ENCODE measurements at places on chromosomes 7 and 10.

GRCh38 chr10:80405626-80406025 lies 2.7 kb upstream of the PRXL2A start:
- no peak for DNase-seq

DNA sequence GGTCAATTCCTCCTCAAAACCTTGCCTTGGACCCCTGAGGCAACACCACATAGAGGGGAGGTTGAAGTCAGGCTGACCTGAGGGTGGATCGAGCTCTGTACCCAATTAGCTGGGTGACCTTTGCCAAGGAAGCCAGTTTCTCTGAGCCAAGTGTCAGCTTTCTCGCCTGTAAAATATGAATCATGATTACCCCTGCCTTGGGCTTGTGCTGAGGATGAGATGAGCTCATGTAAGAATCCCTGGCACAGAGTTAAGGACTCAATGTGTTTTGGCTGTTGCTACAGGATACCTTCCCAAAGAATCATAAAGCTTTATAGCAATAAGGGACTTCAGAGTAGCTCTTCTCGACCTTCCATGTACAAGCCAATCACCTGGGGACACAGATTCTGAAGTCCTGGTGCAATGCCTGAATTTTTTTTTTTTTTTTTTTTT lies 43.5 kb upstream of the CACUL1 start:
- DNase-seq: no peak

DNA sequence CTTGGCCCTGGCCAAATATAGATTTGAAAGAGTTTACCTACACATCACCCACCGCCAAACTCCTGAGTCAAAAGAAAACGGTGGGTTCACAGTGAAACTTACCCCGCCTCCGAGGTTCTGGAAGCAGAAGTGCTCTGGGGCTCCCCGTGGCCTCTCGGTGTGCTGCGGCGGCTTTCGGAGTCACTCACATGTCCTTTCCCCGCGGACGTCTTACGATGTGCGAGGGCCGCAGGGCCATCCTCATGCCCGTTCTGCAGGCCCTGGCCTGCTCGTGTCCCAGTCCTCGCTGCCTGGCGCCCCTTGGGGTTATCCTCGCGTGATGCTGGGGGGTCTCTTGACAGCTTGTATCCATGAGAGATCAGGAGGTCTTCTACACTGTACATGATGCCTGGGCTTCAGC lies 12.0 kb downstream of the JCAD start:
- no peak for DNase-seq

DNA sequence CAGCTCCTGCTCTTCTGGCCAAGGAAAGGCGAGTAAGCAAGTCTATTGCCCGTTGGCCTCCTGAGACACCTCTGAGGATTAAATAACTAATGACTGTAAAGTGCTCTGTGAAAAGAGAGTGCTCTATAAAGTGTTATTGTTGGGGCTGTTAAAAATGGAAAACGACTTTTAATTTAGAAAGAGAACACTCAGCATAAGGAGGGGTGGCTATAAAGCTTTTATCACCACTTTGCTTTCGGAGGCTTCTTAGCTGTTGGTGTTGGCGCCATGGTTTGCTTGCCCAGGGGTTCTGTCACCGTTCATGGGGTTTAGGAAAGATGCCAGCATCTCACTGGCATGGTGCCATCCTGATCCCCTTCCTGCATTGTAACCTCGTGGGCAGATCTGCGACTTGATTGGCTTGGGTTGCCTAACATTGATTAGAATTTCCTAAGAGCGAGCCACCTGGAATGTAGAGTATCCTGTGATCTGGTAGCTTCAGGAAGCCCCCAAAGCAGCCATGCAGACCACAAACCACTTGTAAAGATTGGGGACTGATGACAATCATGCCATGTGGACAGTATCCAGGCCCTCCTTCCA lies 509.9 kb downstream of the LRMDA start:
- no peak for DNase-seq

- no peak for DNase-seq
Observed at GRCh38 chr7:30937416-30937815, 25.8 kb downstream of the AQP1 start.

- DNase-seq: no peak
Observed at GRCh38 chr7:9978106-9979064, 995.3 kb upstream of the PHF14 start.

DNA sequence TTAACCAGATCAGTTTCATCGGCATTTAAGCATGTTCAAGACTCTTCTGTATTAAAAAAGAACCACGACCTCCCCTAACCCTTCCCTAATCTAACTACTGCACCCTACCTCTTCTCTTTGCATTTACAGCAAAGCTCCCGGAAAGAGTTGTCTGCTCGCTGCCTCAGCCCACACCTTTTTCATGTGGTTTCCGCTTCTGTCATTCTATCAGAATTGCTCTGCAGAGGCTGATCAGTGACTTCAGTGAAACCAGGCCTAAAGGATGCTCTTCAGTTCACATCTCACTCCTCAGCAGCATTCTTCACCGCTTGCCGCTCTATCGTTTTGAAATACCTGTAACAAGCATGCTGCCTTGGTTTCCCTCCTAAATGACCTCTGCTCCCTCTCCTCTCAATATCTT lies 160.9 kb downstream of the SDK1 start:
- peak; percentile 51 for DNase-seq

DNA sequence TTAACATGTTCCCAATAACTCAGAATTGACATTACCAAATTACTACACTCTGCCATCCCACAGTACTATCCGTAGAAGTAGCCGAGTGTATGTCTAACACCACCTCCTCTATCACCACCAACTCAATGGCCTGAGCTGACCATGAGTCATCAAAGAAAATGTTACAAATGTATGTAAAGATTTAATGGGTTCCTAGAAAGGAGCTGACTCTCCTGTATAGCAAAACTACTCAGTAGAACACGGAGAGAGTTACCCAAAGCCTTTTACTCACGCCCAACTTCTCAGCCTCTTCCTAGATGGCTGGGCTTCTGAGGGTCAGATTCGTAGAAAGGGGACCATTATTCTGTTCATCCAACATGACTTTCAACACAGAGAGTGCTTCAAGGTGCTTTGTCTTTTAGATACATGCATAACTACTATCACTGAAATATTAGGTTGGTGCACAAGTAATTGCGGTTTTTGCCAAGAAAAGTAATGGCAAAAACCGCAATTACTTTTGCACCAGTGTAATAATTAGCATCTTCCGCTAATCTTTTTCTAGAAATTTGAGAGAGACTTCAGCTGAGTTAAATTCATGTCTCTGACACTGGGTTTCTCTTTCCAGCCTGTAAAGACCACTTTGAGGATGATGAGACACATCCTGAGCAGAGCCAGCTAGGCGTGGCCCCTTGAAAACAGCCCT lies 24.0 kb upstream of the NANOS1 start:
- DNase-seq: no peak

DNA sequence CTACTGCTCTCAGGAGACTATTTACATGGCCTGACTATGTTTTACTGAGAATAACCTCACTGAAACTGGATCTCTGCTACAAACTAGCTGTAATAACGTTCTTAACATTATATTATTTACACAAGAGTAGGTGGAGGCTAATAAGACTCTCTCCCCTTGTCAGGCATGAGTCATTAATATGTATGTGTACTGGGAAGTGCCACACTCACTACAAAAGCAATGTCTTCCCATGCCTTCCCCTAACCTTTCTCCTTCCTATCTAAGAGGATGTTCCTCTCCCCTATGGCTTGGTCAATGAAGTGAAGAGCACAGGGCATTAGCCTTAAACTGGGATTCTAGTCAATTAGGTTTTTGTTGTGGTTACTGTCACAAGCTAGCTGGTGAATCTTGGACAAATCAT lies 147.9 kb downstream of the DGKB start:
- DNase-seq: no peak

- no peak for DNase-seq
Observed at GRCh38 chr10:14889318-14889717, 10.7 kb downstream of the SUV39H2 start.

- no peak for DNase-seq
Observed at GRCh38 chr7:36766451-36766850, 42.2 kb upstream of the AOAH start.

DNA sequence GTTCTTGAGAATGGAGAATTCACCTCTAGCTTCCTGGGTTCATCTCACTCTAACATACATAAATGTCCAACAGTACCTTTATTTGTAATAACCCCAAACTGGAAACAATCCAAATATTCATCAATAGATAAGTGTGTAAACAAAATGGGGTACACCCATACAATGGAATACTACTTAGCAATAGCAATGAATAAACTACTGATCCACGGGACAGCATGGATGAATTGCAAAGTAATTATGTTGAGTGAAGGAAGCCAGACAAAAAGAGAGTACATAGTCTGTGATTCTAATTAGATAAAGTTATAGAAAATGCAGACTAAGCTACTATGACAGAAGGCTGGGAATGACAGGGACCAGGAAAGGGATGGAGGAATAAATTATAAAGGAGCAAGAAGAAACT lies 391.3 kb downstream of the CCSER2 start:
- no peak for DNase-seq

- no peak for DNase-seq
Observed at GRCh38 chr10:88512599-88512998, 70.5 kb downstream of the RNLS start.

DNA sequence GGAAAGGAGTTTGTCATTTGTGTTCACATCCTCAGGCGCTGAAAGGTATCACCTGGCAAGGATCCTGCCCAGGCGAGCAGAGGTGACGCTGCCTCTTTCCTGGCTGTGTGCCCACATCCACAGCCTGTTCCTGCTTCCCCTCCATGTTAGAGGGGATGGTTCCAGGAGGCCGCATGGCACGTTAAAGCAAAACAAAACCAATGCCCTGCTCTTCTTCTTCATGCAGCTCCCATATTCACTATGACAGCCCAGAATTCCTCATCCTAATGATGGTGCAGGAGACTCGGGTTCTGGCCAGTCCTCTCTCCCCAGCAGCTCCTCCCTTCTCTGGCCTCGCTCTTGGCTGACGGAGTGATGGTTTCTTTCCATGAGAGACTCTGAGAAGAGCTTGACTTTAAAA lies 678.5 kb upstream of the ANKRD30A start:
- DNase-seq: no peak

- DNase-seq: no peak
Observed at GRCh38 chr10:127207081-127207480, 10.7 kb upstream of the INSYN2A start.

- DNase-seq: peak; percentile 54
Observed at GRCh38 chr10:113681533-113682470, 2.1 kb downstream of the CASP7 start.

DNA sequence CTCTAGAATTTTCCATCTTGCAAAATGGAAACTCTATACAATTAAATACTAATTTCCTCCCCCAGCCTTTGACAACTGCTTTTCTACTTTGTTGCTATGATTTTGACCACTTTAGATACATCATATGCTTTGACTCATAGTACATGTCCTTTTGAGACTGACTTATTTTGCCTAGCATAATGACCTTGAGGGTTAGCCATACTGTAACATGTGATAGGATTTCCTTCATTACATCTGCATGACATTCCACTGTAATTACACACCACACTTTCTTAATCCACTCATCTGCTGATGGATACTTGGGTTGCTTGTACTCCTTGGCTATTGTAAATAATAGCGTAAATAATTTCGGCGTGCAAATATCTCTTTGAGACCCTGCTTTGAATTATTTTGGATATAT lies 127.7 kb downstream of the JAZF1 start:
- no peak for DNase-seq

DNA sequence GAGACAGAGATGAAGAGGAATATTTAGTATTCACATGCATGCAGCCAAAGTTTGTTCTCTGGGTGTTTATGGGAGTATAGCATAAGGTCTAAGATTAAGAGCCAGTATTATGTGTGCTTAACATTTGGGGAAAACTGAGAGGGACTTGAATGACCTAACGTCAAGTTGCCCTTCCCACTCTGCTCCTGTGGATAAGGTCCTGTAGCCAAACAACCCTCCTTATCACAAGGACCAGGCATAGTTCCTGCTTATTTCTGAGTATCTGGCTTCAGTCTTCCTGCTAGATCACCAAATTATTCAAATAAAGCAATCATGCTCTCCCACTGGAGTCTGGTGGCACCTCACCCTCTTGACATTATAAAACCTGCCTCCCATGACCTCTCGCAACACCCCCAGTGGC lies 137.9 kb upstream of the SEMA3E start:
- DNase-seq: no peak

GRCh38 chr7:38424750-38425463 lies 151.5 kb upstream of the TARP start:
- no peak for DNase-seq

GRCh38 chr10:14594878-14595525 lies 179.7 kb downstream of the FAM107B start:
- no peak for DNase-seq

GRCh38 chr10:49841615-49842332 lies 79.7 kb upstream of the OGDHL start:
- DNase-seq: no peak

GRCh38 chr10:88427024-88427423 lies 156.1 kb downstream of the RNLS start:
- DNase-seq: no peak

DNA sequence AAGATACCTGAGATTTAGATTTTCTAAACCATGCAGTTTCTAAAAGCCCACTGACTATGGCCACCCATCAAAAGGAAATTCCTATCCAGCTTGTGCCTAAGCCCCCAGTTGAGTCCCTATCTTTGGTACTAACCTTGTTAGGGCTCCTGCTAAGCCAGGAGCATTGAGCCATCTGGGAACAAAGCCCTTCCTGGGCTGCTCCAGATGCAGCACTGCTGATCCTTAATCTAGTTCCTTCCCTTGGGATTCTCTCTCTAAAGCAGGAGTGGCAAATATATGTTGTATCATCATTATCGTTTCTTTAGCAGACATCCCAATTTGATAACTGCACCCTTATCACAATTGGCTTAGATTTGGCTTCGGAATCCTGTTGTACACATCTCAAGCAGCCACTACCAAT lies 24.7 kb upstream of the PDLIM1 start:
- no peak for DNase-seq

DNA sequence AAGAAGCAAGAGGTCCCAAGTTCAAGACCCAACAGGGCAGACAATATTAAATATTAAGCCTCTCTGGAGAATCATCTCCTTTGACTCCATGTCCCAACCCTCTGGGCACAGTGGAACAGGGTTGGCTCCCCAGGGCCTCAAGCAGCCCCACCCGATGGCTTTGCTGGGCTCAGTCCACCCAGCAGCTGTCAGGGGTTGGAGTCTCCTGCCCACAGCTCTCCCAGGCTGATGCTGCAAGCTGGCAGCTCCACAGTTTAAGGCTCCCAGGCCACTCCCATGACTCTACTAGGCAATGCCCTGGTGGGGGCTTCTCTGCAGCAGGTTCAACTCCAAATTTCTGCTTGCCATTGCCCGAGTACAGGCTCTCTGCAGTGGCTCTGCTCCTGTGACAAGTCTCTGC lies 55.1 kb downstream of the LARP4B start:
- DNase-seq: no peak

GRCh38 chr7:51090411-51090810 lies 226.2 kb downstream of the COBL start:
- no peak for DNase-seq

DNA sequence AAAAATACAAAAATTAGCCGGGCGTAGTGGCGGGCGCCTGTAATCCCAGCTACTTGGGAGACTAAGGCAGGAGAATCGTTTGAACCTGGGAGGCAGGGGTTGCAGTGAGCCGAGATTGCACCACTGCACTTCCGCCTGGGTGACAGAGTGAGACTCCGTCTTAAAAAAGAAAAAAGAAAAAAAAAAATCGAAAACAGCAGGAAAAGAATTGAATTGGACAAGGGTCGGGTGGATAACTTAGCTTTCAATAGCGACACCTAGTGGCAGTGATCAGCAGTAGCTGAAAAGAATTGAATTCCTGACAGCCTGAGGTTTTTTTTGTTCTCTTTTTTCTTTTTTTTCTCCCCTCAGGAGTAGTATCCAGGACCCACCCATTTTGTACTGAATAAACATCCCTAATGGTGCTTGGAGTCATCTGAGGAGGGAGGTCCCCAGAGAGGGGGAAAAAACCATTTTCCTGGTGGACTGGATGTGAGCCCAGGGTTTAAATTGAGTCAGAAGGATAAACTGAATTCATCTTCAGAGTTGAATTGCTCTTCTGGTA lies 55.1 kb downstream of the CYCS start:
- DNase-seq: peak; percentile 39

All from activated T-cell treated with anti-CD3 and anti-CD28 coated beads, Interleukin-2, amount 50 U/mL, for 48 hours (primary cell).